ENCODE measurements at places on chromosomes 3 and 15.

DNA sequence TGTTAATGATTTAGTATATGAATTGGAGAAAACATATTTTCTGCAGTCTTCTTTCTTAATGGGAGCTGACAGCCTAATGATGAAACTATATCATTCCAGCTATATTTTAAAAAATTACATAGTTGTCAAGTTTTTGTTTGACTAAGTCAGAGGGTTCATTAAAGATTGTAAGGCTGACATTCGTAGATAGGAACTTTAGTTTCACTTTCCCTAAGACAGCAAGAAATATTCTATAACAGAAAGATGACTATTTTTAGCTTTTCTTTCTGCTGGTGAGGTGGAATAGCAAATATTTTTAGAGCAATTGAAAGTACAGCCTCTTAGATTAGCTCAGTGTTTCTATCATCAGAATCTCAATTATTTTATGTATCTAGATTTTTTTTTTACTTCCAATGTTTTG is 60.2 kb downstream of the PIAS1 start:
- DNase-seq = no peak

- no peak for DNase-seq
Measured at GRCh38 chr3:123449102-123449996, 459 bp upstream of the ADCY5 start.

DNA sequence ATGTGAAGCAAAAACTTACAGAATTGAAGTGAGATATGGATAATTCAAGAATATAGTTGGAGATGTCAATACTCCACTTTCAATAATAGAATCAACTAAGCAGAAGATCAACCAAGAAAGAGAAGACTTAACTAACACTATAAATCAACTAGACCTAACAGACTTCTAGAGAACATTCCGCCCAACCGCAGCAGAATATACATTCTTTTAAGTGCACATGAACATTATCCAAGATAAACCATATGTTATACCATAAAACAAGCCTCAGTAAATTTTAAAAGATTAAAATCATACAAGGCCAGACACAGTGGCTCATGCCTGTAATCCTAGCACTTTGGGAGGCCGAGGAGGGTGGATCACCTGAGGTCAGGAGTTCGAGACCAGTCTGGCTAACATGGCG is 5.5 kb upstream of the TEX55 start:
- no peak for DNase-seq

- DNase-seq = no peak
Measured at GRCh38 chr3:14278265-14278798, 99.7 kb downstream of the LSM3 start.

- DNase-seq = no peak
Measured at GRCh38 chr3:57389271-57389670, 96.8 kb upstream of the ASB14 start.

DNA sequence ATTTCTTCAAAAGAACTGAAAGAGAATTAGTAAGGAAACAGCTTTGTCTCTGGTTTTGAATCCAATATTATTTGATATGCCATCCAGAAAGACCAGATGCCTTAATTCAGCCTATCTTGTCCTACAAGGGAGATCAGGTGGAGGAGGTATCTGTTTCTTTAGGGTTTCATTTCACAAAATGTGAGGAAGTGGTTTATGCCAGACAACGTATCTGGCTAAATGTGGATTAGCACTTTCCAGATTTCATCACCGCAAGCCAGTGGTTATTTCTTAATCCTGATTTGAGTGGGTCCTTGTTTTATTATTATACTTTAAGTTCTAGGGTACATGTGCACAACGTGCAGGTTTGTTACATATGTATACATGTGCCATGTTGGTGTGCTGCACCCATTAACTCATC is 271.1 kb downstream of the EBLN2 start:
- DNase-seq = no peak

- no peak for DNase-seq
Measured at GRCh38 chr3:149738876-149739275, 13.4 kb downstream of the COMMD2 start.

- DNase-seq = no peak
Measured at GRCh38 chr3:187082758-187083375, 56.4 kb downstream of the RPL39L start.

DNA sequence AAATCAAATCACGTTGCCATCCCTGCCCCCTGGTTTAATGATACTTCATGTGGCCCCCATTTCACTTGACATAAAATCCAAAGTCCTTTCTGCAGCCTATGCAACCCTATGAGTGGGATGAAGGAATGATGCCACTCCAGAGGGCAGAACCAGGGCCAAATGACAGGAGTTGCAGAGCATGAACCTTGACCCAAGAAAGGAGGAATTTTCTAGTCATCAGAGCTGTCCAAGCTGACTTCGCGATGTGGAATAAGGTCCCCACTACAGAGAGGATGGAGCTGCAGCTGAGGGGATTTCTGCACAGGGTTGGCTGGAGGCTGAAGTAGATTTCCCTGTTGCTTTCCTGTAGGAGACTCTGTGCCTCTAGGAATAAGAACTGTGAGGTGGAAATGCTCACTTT is 15.8 kb upstream of the EPHB3 start:
- no peak for DNase-seq

GRCh38 chr3:72214066-72214951 is 429.4 kb upstream of the PROK2 start:
- DNase-seq = no peak

DNA sequence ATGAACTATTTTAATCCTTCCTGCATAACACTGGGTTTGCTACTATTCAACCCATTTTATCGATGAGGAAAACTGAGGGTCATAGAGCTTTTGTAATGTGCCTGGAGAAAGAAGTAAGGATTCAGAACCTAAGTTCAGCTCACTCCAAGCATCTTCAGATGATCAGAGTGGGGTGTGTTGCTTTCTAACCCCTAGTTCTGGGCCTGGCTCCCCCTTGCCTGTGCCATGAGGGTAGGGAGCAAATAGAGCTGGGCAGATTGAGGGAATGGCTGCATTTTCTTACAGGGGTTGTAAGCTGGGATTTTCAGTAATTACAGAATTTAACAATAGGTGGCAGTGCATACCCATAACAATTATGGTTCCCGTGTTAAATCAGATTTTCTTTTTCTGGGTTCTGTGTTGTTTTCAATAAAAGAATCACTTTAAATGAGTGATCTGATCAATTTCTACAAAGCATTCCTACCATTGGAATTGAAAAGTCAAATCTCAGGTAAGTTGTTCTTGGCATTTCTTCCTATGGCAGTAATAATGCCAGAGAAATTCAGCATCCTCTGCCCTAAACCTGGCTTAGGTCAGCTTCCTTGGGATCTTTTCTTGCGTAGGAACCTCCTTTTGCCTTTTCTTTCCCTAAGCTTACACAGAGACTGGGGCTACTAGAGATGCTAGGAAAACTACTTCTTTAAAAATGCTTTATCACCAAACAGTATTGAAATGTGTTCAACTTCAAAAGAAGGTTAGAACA is 103.8 kb upstream of the IL12A start:
- DNase-seq = no peak

DNA sequence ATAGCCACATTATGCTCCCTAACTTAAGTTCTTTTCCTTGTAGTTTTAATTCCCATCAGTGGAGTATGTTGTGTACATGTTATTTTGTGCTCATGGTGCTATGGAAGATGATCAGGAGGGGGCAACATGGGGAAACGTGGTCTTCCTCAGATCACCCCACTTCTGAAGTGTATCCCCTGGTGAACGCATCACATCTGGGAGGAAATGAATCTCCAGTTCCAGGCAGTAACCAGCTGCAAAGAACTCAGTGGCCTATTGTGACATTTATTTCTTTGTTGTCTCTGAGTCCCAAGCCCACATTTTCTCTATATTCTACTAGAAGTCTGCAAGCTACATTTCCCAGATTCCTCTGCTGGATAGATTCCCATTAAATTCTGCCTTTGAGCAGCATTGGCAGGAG is 217.0 kb downstream of the SATB1 start:
- DNase-seq = no peak

DNA sequence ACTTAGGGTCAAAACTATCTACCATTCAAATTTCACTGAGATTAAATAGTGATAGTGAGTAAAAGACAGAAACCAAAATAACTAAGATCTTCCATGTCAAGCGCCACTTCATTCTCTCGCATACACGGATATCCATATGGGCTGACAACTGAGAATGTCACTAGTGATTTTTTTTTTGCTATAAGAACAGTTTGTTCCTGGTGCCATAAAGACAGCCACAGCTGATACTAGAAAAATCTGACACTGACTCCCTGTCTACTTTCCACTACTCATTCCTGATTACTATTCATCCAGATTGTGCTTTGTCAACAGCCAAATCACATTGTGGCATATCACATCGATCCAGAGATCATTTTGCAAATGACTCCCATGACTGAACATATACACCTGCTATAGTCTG is 45.8 kb upstream of the CDAN1 start:
- DNase-seq = no peak

Measured in effector CD4-positive, alpha-beta T cell (primary cell).